ENCODE measurements at places on chromosomes 7 and 10.
A peak's percentile ranks its signal among the peaks of the same experiment; 100 is the strongest.

- no peak overlapping the region for H3K4me3 ChIP-seq
- H3K27ac ChIP-seq = no peak overlapping the region
- no peak for DNase-seq
- H3K36me3 ChIP-seq = no peaks in the 10 kb centered on the region
These were observed 525.0 kb upstream of the SEMA3D start for GRCh38 chr7:85711894-85712293.

DNA sequence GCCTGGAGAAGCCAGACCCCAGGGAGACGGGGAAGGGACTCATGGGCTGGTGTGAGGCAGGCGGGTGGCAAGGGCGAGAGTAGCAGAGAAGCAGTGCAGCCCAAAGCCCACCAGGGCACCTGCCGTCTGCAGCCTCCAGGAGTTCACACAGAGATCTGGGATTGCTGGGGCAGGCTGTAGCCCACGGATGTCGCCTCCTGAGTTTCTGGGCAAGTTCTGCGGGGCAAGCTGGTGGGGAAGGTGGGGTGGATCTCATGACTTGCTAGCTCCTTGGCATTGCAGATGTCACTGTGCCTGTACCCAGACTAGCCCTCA is 6.0 kb downstream of the ADCK2 start:
- H3K4me1 ChIP-seq = peaks cover 1% of the 10 kb centered on the region
- no peak overlapping the region for H3K27ac ChIP-seq
- H3K4me3 ChIP-seq = no peak overlapping the region
- H3K36me3 ChIP-seq = no peaks in the 10 kb centered on the region
- H3K27me3 ChIP-seq = no peaks in the 10 kb centered on the region

DNA sequence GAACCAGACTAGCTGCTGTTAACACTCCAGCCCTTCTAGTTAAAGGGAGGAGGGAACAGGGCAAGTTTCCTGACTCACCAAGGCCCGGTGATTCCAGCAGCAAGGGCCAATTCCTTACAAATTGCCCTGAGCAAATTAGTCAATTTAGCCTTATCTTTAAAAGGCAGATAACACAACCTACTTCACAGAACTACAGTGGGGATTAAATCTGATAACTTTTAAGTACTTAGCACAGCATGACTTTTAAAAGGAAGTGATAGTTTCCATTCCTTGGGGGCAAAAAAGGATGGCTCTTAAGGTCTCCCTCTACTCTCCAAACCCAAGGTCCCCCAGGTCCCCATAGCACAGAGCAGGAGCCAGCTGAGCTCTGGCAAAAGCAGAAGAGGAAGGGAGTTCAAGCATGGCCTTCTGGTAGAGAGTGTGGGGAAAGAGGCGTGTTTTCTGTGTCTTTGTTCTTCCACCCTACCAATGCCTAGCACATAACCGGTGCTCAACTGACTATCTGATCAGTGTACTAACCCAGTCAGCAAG is 4.0 kb downstream of the CDCA7L start:
- no peaks in the 10 kb centered on the region for H3K27me3 ChIP-seq
- DNase-seq = peak; percentile 59
- no peaks in the 10 kb centered on the region for H3K36me3 ChIP-seq
- H3K27ac ChIP-seq = no peak overlapping the region
- H3K4me1 ChIP-seq = peaks cover 30% of the 10 kb centered on the region

DNA sequence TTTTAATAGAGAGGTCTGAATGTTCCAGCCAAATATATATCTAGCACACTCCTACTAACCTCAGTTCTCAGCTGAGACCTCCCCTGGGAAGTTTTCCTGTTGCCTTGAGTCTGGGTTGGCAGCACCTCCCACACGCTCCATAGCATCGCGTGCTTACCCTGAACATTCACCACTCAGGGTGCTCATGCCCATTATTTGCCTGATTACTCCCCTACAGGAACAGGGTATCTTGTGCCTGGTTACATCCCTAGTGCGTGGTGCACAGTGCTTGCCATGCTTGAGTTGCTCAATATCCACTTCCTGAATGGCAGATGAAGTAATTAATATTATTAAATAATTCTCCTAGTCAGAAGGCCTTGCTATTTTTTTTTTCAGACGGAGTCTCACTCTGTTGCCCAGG is 269.9 kb upstream of the IMMP2L start:
- DNase-seq = no peak
- no peaks in the 10 kb centered on the region for H3K27me3 ChIP-seq
- H3K36me3 ChIP-seq = no peaks in the 10 kb centered on the region
- H3K4me3 ChIP-seq = no peak overlapping the region
- no peak overlapping the region for H3K27ac ChIP-seq

DNA sequence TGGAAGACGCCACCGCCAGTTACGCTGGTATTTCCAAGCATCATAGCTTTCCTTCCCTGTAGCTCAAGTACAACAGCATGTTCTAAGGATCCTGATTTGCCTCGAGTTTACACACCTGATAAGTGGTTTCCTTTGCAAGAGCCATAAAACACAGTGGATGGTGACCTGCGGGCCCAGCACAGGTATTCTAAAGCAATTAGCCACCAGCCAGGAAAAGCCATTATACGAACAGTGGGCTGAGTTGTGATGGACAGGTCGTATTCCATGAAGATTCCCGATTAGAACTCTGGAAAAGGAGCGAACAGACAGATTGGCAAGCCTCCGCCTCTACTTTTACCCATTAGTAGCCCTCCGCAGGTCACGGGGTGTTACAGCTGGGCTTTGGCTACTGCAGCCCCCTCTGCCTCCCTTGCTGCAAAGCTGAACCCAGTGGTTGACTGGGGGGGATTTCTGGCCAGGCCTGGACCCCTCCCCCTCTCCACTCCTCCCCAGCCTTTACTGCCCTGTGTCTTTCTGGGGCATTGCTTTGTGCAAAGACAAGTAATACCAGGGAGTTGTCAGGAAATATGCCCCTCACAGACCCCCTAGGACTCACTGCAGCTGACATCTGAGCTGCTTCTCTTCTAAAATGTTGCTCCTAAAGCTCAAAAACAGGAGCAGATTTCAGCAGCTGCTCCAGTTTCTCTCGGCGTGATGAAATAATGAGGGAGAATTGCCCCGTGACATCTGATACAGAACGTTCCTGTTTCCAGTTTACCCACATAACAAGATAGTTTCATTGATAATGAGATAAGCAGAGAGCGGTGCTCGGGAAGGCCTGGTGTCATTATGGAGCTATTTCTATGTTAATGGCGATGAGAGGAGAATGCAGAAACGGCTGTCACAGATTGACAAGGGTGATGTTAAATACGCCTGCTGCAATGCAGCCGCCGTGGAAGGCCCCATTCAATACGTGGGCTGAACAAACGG is 214.4 kb downstream of the CCSER2 start:
- no peak overlapping the region for H3K27ac ChIP-seq
- no peak for DNase-seq
- no peaks in the 10 kb centered on the region for H3K27me3 ChIP-seq
- peaks cover 18% of the 10 kb centered on the region for H3K4me1 ChIP-seq
- no peaks in the 10 kb centered on the region for H3K36me3 ChIP-seq

DNA sequence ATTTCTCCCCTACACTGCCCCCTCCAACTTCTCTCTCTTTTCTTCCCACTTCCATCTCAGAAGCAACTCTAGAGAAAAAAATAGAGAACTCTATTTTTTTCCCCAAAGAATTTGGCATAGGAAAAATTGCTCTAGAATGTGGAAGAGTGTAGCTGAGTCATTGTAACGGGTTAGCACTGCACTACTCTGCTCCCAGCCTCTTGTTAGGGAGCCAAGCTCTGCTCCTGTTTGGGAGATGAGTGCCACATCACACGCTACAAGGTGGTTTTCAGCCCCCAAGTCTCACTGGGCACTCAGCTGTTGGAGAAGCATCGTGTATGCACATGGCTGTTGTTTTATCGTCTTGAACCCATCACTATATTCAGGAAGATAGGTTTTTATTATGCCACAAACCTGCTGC is 136.4 kb downstream of the BMPER start:
- DNase-seq = peak; percentile 55
- H3K27me3 ChIP-seq = no peaks in the 10 kb centered on the region
- no peak overlapping the region for H3K27ac ChIP-seq
- no peaks in the 10 kb centered on the region for H3K4me1 ChIP-seq
- H3K4me3 ChIP-seq = no peak overlapping the region

DNA sequence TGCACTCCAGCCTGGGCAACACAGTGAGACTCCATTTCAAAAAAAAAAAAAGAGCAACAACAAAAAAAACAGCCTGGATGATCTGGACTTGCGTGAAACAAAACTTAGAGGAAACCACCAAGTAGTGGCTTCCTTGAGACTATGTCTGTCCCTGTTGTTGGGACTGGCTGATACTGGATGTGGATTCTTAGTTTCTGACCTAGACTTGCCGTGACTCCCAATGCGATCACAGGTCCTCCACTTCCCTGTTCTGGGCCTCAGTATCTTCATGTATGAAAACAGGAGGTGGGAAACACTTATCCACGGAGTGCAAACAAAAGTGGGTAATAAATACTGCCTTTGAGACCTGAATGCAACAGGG is 125.7 kb downstream of the PRPF18 start:
- peaks cover 78% of the 10 kb centered on the region for H3K4me1 ChIP-seq
- DNase-seq = no peak
- H3K36me3 ChIP-seq = no peaks in the 10 kb centered on the region
- no peak overlapping the region for H3K4me3 ChIP-seq

DNA sequence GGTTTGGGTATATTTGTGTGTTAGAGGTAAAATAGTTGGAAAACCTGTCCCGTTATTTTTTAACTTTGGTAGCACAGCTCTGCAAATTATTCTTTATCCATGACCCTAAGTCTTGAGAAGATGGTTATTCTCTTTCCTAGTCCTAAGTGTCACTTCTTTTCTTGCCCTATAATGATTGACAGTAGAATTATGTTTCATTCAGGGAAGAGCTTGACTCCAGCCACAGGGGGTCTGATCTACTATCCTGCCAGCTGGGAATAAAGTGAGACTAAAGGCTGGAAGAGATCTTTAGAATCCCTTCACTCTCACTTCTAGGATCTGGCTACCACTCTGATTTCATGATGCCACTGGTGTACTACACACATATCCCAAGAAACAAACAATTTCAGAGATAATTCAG is 90.4 kb downstream of the PHTF2 start:
- H3K27ac ChIP-seq = no peak overlapping the region
- no peak overlapping the region for H3K4me3 ChIP-seq
- H3K27me3 ChIP-seq = no peaks in the 10 kb centered on the region
- H3K36me3 ChIP-seq = no peaks in the 10 kb centered on the region
- peaks cover 7% of the 10 kb centered on the region for H3K4me1 ChIP-seq

DNA sequence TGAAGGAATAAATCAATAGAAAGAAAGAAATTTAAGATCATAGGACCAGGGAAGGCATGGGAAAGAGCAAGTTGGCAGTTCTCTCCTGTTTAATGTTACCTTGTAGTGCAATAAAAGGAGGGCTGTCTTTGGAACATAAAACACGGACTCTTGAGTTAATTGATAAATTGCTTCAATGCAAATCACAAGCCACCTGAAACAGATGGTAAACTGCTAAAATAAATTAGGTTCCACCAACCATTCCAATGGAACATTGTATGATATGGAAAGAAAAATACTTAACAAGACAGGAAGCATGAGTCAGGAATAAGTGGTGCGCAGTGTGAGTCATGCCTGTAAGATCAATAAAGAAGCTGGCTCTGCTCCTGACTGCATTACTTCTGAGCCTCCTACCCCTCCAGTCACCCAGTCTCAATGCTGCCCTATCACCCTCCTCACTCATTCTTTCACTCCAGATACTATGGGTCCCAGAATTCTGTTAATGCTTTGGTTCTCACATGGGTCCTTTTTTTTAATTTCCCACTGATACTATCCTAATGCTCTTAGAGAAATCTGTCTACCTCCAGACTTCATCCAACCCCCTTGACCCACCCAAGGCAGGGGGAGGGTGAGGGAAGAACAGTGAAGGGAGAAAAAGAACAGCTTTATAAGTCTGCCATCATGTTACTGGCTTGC is 78.9 kb downstream of the LRRC17 start:
- H3K4me1 ChIP-seq = peaks cover 36% of the 10 kb centered on the region
- no peaks in the 10 kb centered on the region for H3K27me3 ChIP-seq
- peak; percentile 99 for DNase-seq
- H3K4me3 ChIP-seq = no peak overlapping the region
- H3K27ac ChIP-seq = peak overlapping the region; percentile 97
- H3K36me3 ChIP-seq = no peaks in the 10 kb centered on the region

- H3K27me3 ChIP-seq = no peaks in the 10 kb centered on the region
- H3K4me1 ChIP-seq = no peaks in the 10 kb centered on the region
- no peak overlapping the region for H3K27ac ChIP-seq
These were observed 1064.9 kb downstream of the NXPH1 start for GRCh38 chr7:9498303-9498702.

DNA sequence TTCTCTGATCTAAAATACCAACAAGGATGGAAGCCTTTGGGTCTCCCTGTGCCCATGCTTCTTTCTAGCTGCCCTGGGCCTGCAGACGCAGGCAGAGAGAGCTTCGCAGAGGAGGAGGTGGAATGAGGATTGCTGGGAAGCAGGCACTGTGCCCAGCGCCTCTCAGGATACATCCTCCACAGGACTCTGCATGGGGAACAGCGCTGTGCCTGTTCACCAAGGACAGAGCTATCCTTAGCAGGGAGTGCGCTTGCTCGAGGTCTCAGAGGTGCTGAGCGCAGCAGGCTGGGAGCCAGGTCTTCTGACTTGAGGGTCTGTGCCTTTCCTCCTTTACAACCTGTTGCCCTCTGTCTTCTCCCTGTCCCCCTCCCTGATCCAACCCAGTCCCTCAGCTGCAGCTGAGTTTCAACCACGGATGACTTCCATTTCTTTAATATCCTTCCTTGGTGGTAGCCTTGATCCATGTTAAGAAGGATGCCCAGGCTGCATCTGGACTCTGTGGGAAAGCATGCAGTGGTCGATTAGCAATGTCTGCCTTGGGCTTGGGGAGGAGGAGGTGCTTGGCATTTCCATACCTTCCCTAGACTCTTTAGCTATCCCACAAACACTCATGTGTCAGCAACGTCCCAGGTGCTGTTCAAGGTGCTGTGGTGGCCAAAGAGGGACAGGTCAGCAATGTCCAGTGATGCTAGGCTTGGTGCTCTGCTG is 219.6 kb upstream of the GPR26 start:
- no peaks in the 10 kb centered on the region for H3K36me3 ChIP-seq
- DNase-seq = no peak
- no peaks in the 10 kb centered on the region for H3K4me1 ChIP-seq

DNA sequence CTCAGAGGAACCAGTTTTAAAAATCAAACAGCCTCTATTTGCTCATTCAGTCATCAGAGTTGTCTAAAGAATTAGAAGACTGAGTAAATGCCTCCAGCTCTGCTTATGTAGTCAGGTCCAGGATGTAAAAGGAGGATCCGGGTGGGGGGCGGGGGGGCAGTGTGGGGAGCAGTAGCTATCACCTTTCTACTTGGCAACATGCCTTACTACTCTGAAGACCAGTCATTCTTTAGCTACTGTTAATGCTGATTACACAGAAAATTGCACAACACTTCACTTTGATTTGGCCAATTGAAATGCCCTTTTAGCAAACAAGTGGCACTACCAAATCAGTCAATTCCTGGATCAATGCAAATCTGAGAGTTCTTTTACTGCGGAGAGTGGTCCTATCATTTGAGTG is 164.2 kb downstream of the NXPH1 start:
- H3K27ac ChIP-seq = no peak overlapping the region
- no peaks in the 10 kb centered on the region for H3K27me3 ChIP-seq
- no peaks in the 10 kb centered on the region for H3K4me1 ChIP-seq
- no peak for DNase-seq
- H3K4me3 ChIP-seq = no peak overlapping the region
- H3K36me3 ChIP-seq = no peaks in the 10 kb centered on the region

All from astrocyte (in vitro differentiated cells and primary cell).